ENCODE measurements at places on chromosomes 1 and 21. TPM values are rescaled to one million over a fixed set of nuclear protein-coding genes. Genes with fewer than 3 reads are reported as not detected.

SEC16B gene
- 60.3 TPM for total RNA-seq

RIMS3 gene
- total RNA-seq: 1.0 TPM

ATAD3C gene
- 2.9 TPM for total RNA-seq

BEND5 gene
- total RNA-seq: 0.20 TPM

- DNase-seq: no peak
Measured at GRCh38 chr1:41795205-41795762, 123.4 kb downstream of the HIVEP3 start.

- no peak for DNase-seq
Measured at GRCh38 chr1:225846331-225847310, 35.6 kb downstream of the TMEM63A start.

DNA sequence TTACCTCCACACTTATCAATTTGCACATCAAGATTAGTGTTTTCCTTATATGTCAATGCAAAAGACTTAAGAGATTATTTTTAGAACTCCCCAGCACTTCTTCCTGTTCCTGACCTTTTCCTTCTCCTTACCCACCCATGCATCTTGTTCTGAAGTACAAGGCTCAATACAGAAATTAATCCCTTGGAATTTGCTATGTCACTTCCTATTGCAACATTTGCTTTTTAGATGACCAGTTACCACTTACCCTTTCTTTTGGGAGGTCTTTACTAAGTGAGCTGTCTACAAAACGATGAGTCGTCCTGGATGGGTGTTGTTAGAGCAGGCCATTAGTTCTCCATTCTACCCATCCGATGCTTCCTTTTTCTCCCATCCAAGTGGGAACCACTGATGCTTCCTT, 221.2 kb downstream of the FMN2 start:
- DNase-seq: no peak

DNA sequence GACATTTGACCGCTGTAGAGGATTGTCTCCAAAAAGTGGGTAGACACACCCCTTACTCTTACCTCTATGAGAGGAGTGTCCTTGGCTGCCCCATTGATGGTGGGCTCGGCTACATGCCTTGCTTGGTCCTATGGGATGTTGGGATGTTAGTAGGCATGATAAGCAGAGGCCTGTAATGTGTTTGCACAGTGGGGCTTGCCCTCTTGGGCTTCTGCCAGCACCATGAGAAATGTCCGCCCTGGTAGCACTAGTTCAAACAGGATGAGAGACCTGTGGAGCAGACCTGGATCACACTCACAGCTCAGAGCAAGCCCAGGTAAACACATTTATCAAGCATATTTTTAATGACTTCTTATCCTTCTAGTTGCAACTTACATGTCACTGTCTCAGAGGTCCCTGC, 54.2 kb downstream of the SH3GLB1 start:
- DNase-seq: no peak

GRCh38 chr1:165631342-165632151, 513 bp downstream of the MGST3 start:
- DNase-seq: peak; percentile 53

- no peak for DNase-seq
Measured at GRCh38 chr1:64036549-64036948, 166.9 kb upstream of the UBE2U start.

DNA sequence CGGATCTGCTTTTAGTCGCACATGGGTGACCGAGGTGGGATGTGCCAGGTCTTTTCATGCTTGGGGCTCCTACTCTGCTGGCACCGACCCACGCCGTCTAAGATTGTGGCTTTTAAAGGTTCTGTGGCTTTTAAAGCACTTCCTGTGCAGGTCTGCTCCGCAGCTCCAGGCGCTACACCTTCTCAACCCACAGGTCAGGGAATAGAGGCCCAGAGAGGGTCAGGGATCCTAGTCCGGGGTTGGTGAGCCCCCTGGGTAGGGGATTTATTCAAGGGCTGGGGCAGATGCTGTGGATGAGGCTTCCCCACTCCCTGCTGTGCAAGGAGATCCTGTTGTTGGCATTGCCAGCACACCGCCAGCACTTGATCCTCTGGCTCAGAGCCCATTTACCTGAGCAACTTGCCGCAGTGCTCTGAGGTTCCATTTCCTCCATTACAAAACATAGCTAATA, 212.8 kb upstream of the RAB4A start:
- no peak for DNase-seq

- DNase-seq: no peak
Measured at GRCh38 chr1:108636876-108637275, 24.0 kb downstream of the HENMT1 start.

DNA sequence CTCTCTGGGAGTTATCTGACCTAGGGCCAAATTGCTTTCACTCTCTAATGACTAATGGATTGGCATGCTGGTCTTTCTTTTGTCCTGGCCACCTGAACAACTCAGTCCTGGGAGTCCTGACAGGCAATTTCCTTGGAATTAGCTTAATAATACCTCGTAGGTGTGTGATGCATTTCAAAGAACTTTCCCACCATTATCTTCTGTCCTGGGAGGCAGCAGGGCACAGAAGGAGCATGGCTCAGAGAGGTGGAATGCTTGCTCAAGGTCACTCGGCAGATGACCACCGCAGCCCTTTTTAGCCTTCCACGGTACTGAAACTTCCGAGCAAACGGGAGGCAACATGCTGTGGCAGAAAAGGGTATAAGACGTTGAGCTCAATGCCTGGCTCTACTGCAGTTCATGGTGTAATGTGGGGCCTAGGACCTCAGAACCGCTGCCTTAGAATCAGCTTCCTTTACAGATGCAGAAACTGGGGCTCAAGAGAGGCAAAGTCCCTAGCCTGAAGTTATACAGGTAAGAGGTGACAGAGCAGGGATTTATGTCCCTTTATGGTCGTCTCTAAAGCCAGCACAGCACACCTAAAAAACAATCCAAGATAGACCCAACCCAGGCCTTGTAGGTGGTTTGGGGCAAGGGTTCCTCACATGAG, 3.2 kb downstream of the ID3 start:
- no peak for DNase-seq

GRCh38 chr1:24294716-24295371, 24.3 kb upstream of the GRHL3 start:
- DNase-seq: peak; percentile 79

DNA sequence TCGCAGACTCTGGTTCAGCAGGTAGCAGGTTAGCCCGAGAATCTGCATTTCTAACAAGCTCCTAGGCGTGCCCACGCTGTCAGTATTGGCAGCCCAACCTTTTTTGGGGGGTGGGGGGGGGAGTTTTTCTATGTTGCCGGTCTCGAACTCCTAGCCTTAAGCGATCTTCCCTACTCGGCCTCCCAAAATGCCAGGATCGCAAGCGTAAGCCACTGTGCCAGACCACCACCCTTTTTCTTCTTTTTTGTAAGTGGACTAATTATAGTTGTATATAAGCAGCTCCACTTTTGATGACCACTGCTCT, 480 bp upstream of the MIS18A start:
- DNase-seq: no peak

DNA sequence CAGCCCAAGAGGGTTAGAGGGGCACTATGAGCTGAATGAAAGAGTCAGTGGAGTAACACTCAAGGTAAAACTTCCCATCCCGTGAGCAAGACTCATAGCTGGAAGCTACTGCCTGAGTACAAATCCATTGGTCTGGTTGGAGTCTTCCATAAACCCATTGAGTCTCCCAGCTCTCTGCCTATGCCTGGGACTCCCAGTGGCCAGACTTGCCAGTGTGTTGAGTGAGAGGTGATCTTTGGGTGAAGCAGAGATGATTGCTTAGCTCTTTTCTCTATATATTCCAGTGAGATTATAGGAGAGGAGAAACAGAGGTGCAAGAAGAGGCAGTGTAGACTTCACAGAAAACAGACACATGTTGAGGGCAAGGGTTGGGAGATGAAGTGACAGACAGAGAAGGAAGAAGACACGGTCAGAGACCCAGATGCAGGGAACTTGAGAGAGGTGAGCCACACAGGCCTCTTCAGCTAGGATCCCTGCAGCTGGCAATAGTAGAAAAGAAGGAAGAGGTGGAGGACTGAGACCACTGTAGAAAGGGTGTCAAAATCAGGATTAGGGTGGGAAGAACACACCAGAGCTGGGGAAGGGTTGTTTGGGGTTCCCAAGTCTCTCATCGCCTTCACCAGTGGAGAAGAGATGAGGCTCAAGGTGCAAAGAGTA, 3.7 kb downstream of the FOXD2 start:
- no peak for DNase-seq

- no peak for DNase-seq
Measured at GRCh38 chr1:42973286-42973685, 14.6 kb upstream of the SLC2A1 start.
